Hepatic stellate cell (primary cell): ENCODE measurements at places on chromosomes 16 and 17.

DNA sequence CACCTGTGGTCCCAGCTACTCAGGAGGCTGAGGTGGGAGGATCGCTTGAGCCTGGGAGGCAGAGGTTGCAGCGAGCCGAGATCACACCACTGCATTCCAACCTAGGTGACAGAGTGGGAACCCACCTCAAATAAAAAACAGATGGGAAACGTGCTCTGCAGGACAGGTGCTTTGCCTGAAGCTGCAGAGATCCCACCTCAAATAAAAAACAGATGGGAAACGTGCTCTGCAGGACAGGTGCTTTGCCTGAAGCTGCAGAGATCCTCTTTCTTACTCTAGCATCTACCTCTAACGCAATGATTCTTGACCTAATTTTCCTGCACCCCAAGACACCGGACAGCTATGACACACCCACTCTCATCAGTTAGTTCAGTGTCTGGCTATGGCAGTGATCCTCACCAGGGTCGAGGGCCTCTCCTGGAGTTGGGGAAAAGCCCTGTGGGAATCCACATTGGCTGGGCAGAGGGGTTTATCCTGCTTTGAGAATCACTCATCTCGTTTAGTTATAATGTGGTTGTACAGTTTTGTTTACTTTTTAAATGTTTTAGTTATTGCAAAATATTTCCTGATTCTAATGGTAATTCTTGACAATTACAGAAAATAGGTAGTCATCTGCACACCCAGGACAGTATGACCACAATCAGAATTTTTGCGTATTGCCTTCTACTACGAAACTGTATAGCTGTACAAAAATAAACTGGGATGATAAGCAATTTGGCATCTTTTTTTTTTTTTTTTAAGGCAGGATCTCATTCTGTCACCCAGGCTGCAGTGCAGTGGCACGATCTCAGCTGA is 11.4 kb downstream of the VPS53 start:
- no peak for DNase-seq

GRCh38 chr17:40938981-40939380 is 1.5 kb upstream of the KRT23 start:
- no peak for DNase-seq

DNA sequence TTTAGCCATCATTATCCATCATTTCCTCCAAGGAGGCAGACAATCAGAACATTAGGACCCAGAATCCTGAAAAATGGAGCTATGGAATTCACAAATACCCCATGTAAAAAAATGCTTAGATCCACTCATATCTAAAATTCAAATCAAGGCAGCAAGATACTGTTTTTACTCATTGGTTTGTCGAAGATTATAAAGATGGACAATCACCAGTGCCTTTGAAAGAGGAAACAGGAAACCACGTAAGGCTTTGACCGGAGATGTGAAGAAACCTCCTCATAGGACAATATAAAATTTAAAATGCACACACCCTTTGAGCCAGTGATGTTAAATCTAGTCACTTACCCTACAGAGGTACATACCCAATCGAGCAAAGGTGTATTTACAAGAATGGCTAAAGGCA is 130.0 kb downstream of the XYLT1 start:
- no peak for DNase-seq

- peak; percentile 88 for DNase-seq
Observed at GRCh38 chr17:81923302-81924260, 4.0 kb downstream of the MAFG start.

DNA sequence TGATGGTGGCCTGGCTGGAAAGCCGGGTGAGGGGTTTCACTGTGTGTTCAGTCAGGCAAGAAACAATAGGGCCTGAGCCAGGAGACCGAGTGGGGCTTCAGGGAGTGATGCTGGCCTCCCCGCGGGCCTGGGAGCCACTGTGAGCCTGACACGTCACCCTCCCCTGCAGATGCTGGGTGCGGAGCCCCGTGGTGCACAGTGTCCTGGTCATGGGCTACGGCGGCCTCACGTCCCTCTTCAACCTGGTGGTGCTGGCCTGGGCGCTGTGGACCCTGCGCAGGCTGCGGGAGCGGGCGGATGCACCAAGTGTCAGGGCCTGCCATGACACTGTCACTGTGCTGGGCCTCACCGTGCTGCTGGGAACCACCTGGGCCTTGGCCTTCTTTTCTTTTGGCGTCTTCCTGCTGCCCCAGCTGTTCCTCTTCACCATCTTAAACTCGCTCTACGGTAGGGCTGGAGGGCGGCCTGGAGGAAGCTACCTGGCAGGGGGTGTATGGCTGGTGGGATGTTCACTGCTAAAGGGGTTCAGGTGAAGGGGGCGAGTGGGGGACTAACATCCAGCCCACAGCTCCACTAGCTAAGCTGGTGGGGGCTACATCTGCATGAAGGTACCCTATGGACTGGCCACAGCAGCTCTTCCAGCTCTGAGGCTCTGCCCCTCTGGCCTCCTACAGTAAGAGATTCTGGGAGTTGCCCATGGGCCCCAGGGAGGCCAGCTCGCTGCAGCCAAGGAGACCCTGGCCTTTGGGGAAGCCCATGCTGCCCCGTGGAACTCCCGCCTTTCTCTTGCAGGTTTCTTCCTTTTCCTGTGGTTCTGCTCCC is 32.4 kb downstream of the ADGRG5 start:
- DNase-seq: no peak

GRCh38 chr17:63834431-63835166 is 7.1 kb upstream of the FTSJ3 start:
- DNase-seq: peak; percentile 86

GRCh38 chr17:58278661-58279015 is 2.1 kb downstream of the MPO start:
- DNase-seq: no peak

DNA sequence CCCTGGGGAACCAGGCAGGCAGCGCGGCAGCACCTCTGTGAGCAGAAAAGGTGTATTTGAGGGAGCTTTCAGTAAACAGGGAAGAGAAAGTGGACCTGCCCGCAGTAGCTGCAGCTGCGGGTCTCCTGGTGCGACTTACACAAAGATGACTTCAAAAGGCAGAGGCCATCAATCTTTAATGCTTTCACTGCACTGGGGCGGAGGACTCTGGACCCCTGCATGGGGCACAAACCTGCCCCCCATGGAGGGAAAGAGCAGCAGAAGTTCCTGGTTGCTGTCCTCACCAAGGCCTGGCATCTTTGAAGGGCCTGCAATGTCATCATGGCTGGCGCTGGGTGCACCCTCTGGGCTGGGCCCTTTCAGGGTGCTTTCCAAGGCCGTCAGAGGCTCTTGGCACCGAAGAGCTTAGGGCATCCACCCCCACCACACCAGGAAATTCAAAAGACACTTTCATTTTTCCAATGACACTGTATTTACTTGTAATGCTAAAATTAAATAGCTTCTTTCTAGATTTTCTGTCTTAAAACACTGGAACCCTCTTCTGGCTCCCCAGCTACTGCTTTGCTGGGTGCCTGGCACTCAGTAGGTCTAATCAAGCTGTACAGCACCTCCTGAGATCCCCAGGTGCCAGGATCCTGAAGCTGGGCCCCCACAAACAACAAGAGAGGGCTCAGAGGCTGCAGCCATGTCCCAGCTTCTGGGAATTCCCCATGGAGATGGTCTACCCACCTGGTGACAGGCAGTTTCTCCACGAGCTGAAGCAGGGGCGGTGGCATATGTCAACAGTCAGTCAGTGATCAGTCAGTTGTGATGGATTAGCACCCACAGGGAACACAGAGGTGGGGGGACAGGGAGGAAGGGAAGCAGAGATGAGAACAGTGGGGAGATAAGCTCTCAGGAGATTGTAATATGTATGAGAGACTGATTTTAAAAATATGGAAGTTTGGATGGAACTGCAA is 2.1 kb upstream of the CACNG1 start:
- no peak for DNase-seq

DNA sequence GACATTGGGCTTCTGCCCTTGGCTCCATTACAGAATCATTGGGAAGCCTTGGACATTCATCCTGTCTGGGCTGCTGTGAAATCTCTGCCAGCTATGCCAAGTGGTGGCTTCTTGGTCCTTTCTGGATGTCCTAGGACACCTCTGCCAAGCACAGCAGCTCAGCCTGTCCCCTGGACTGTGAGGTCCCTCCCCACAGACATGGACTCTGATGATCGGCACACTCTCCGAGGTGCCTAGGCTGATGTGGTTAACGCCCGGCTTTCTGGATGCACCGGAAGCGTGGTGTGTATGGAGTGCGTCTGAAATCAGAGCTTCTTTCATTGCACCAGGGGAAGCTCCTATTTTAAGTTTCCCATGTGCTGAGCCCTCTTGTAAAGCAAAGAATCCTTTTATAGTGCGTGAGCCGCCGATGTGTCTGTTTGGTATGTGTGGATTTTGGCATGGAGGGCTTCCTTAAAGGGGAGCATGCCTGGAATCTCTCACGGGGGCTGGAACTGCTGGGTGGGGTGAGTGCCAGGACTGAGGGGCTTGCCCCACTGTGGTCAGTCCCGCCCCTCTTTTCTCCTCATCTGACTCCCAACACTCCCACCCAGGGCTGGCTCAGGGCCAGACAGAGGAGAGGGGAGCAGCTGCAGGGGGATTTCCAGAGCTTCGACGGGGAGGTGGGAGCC is 7.0 kb upstream of the ARHGAP23 start:
- DNase-seq: peak; percentile 76

DNA sequence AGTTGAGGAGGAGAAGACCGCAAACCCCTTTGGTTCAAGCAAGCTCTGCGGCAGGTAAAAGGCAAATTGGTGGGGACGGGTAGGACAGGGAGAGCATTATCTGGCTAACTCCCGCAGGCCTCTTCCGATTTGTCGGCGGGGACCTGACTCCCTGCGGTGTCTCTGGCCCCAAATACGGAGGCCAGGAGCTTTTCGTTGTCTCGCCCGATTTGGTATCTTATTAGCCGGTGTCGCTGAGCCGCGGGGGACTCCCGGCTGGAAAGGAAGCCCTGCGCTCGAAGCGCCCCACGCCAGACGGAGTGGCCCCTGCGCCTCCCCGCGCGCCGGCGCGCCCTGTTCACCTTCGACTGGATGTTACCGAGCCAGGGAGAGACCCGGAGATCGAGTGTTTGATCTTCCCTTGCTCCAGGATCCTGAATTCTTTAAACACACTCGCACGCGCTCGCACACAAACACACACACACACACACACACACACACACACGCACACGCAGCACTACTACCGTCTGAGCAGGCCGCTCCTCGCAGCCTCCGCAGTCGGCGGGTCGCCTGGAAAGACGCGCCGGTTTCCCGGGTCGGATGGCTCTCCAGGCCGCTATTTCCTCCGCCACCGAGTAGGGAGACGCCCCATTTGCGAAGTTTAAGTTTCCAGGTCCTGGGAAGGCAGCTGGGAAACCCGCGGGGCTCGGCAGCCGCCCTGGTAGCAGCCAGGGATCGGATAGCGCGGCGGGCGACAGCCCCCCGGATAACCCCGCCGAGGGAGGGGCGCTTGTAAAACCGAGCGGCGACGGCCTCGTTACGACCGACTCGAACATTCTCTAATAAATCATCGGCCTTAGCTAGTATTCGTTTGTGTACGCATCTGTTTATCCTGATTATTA is 3.3 kb downstream of the PRAC1 start:
- no peak for DNase-seq

DNA sequence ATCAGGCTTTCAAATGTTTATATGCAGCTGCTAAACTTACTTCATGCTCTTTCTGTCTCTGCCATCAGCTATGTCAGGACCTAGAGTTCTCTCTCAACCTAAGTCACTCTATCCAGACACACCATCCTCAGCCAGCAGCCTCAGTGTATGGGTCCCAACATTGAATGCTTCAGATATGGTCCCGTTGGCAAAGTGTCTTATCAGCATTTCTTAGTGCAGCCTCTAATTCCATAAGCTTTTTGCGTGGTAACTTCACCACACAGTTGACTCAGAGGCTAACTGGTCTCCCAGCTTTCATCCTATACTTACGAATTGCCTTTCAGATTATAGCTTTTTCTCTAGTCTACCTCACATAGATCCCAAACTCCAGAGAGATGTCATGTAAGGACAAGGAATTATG is 402.9 kb upstream of the EEF2KMT start:
- no peak for DNase-seq

DNA sequence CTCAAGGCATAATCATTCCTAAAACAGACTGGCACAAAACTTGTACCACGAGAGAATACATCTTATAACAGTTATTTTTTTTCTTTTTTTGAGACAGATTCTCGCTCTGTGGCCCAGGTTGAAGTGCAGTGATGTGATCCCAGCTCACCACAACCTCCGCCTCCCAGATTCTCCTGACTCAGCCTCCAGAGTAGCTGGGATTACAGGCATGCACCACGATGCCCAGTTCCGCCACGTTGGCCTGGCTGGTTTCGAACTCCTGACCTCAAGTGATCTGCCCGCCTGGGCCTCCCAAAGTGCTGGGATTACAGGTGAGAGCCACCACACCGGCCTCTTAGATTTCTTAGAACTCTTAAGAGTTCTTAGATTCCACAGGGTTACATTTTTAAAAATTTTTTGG is 4.1 kb downstream of the NUFIP2 start:
- DNase-seq: no peak

GRCh38 chr17:47253541-47254402 is at the start of gene ITGB3:
ITGB3 (plus strand) TSS chr17:47253827; CDS start chr17:47253862, 35 bp downstream.
- DNase-seq: peak; percentile 76

- no peak for DNase-seq
Observed at GRCh38 chr16:86894029-86894567, 315.7 kb downstream of the FOXL1 start.

DNA sequence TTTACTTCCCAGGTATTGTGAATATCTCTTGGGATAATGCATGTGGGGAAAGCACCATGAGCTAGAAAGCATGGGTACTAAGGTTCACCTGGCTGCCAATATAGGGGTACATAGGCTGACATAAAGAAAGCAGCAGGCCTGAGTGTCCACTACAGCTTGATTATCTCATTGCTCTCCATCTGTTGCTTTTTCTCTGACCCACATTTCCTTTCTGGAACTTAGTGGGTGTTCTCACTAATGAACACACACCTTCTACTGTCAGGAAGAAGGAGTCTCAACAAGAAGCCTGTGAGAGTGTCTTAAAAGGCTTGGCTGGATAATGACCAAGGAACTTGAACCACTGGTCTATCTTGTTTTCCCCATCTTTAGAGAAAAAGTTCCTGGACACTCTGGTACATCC is 62.5 kb downstream of the CA10 start:
- DNase-seq: no peak

DNA sequence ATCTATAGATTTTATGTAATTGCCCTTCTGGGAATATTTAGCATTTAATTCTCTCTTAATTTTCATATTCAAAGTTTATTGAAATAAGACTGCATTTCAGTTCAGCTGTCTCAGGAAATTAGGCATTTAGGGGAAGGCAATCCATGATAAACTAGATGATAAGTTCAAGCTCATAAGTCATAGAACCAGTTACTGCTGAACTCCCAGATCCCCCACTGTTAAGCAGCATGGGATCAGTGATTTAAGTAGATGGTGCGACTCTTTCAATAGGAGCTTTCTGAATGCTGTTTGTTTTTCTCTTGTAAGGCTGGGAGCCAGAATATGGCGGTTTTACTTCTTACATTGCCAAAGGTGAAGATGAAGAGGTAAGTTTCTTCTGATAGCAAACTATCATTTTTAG is 23.8 kb downstream of the OGFOD1 start:
- no peak for DNase-seq
